ENCODE measurements at places on chromosomes 6 and 20.
A peak's percentile ranks its signal among the peaks of the same experiment; 100 is the strongest.

DNA sequence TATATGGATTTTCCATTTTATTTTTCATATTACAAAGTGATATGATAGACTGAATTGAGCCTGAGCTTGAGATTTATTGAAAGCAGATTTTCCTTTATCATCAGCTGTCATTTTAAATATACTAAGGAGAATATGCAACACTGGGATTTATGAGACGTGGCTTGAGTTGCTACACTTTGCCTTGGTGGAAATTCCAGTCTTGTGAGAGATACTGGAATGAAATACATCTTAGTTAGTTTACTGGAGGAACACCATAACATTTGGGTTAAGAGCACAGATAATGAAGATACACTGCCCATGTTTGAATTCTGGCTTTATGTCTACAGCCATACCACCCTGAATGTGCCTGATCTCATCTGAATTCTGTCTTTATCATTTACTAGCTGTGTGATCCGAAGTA, 86.5 kb upstream of the IFNGR1 start:
- DNase-seq: no peak

DNA sequence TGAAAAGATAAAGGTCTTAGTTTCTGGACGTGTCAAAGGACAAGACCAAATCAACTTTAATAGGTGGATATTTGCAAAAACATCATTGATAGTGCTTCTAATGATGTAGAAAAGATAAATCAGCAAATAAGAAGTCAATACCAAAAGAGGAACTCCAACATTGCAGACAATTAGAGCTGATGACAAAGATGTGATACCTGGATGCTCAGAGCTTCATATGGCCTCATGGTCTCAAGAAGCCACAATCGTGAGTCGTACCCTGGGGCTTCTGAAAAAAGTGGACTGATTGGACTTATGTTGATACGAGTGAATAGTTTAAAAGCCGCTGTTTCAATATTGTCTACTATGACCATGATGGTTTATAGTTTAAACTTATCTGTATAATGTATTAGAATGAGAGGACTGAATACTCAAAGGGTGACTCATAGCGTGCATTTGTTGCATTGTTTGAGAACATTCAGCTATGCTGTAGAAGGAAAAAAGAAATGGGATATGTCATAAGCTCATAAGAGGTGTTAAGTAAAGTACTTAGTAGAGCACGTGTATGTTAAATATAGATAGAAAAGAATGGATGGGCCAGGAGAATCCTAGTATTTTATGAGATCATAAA, 54.6 kb upstream of the RIPOR2 start:
- no peak for DNase-seq

- DNase-seq: no peak
These were observed 38.6 kb upstream of the FABP7 start for GRCh38 chr6:122740936-122741335.

- no peak for DNase-seq
These were observed 9.7 kb downstream of the LRRN4 start for GRCh38 chr20:6044115-6044514.

- DNase-seq: no peak
These were observed 564.5 kb downstream of the NKAIN2 start for GRCh38 chr6:124368131-124368530.

DNA sequence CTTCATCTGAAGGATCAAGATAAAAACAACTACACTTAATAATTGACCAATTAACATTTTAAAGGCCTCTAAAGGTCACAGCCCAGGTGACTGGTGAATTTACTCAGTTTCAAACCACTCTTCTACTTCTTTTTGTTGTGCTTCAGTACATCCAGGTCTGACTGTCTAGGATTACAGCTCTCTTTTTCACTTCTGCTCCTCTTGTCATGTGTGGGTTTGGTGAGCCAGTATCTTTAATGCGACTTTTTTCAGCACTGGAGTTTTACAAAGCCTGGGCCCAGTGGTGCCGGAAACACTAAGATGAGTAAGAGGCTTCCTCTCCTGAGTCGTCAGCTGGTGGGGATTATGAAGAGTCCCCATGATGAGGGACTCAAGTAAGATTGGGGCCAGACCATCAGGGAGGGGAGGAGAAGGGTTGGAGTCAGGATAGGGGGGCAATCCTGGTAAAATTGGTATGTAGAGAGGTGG, 27.0 kb downstream of the HECA start:
- peak; percentile 16 for DNase-seq

DNA sequence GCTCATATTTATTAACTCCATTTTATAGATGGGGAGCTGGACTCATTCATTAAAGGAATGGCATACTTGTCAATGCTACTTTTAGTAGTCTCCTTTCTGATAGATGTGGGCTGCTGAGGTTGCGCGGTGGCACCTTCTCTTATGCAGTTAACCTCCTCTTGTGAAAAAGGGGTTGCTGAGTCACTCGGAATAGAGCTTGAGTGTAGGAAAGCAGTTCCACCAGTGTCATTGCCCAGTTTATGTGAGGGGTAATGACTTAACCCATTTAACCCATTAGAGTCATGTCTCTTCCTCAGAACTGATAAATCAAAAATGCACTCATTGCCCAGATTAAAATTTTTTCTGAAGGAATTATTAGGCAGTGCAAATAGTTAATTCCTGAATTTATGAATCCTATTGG, 6.3 kb downstream of the MAPK14 start:
- DNase-seq: peak; percentile 23

- DNase-seq: peak; percentile 43
These were observed 116.6 kb downstream of the PLCB4 start for GRCh38 chr20:9185511-9185910.

DNA sequence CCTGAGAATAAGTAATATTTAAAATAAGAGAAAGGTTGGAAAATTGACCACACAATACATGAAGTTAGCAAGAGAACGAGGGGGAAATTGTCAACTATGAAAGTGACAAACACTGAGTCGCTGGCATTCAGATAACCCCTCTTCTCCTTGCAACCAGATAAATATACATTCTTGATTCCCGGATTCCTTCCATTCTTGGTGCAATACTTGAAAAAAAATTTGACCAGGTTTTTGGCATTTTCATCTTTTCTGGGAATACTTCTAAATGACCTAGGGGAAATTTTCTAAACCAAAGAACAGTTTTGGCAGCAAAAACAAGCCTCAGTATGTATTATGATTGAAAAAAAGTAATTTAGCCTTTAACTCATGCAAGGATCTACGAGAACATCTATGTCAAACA, 164.0 kb downstream of the PDE7B start:
- DNase-seq: no peak

DNA sequence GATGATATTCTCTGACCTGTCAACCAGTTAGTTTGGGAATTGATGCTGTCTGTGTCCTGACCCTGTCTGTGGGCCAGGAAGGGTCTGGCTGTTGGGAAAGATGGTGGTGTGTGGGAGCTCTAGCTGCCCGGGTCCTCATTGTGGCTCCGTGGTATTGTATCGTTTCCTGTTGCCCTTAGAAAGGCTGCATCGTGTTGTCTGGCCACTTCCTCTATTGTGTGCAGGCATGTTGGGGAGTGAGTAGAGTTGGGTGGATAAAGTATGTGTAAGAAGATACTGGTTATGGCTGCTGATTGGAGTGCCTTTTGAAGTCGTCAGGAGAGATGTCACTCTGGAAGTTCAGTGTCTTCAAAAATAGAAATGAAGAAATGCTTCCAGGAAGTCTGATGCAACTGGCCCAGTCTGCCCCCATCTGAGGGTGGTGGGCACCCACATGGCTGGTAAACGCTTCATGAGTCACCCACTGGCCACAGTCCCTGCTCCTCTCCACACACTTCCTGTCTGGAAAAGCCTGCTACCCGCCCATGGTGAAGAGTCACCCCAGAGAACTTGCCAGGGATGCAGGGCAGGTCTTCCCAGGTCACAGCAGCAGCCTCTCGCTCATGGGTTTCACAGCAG, 27.9 kb downstream of the PPARD start:
- peak; percentile 89 for DNase-seq

DNA sequence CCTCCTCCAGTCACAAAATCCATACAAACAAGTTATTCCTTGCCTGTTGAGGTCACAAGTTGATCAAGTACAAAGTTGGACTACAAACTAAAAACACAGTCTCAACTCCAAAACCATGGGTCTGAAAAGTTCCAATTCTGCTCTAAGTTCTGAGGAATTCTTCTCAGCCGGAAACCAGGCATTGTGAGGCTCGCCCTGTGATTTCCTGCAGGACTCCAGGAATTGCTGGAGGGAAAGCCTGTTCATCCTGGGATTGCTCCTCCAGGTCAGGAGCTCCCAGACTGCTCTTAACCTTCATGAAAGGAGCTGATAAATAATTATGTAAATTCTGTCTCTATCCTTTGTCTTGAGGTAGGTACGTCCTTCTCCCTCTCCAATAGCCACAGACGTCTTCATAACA, 8.5 kb downstream of the TRAM2 start:
- DNase-seq: peak; percentile 93

- DNase-seq: no peak
These were observed 1.1 kb downstream of the ABT1 start for GRCh38 chr6:26597821-26598220.

DNA sequence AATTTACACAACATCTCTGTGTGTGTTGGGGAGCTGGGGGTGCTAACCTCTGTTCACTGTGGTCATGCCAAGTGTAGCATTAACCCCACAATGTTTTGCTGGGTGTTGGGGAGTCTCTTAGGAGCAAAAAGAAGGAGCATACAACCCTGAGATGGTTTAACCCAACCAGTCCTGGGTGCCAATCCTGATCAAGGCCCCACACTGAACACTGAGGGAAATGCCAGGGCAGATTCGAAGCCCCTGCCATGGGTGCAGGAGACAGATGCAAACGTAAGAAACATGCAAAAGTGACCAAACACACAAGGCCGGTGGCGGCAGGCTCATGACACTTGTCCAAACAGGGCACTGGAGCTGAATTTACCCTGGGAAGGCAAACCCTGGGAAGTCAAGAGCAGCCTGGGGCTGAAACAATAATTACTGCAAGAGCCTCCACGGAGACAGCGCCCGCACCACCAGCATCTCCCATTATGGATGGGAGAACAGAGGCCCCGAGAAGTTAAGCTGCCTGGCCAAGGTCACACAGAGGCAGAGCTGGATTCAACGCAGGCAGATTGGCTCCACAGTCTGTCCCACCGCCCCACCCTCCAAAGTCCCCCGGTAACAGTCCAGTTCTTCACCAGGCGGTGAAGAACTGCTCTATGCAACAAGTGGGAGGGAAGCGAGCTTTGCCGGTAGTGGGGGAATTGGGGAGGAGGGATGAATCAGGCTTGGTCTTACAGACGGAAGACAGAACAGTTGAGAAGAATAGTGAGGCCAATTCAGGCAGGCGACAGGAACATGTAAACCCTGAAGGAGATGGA, 8.5 kb downstream of the ACSS1 start:
- DNase-seq: no peak

- no peak for DNase-seq
These were observed 7.1 kb downstream of the ZNF831 start for GRCh38 chr20:59170406-59171349.
